Stimulated activated CD8-positive, alpha-beta memory T cell treated with anti-CD3 and anti-CD28 coated beads, Interleukin-4, amount 100 ng/mL, for 4 hours (primary cell): ENCODE measurements at places on chromosomes 1 and 21.

DNA sequence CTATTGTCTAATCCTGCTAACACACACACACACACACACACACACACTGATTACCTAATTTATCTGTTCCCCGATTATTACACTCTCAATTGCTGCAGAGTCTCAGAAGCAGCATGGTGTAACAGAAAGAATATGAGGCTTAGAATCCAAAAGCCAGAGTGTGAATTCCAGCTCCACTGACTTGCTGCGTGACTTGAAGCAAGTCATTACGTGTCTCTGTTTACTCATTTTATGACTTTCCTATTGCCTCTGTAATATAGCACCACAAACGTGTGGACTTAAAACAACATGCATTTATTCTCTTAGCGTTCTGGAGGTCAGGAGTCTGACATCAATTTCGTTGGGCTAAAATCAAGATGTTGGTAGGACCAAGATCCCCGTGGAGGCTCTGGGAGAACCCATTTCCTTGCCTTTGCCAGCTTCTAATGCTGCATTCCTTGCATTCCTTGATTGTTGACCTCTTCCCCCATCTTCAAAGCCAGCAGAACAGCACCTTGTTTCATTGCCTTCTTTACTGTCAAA lies 55.9 kb upstream of the ATP5PO start:
- DNase-seq, result no peak

GRCh38 chr1:53111073-53111556 lies 31.3 kb downstream of the SLC1A7 start:
- DNase-seq, result no peak

GRCh38 chr1:228048659-228049298 lies 33.7 kb upstream of the ARF1 start:
- DNase-seq, result no peak

- DNase-seq, result no peak
These were observed 49.1 kb upstream of the RCOR3 start for GRCh38 chr1:211210052-211210451.

GRCh38 chr21:39381009-39381408 lies 32.1 kb upstream of the HMGN1 start:
- no peak for DNase-seq
